ENCODE measurements at places on chromosomes 4 and X.

DNA sequence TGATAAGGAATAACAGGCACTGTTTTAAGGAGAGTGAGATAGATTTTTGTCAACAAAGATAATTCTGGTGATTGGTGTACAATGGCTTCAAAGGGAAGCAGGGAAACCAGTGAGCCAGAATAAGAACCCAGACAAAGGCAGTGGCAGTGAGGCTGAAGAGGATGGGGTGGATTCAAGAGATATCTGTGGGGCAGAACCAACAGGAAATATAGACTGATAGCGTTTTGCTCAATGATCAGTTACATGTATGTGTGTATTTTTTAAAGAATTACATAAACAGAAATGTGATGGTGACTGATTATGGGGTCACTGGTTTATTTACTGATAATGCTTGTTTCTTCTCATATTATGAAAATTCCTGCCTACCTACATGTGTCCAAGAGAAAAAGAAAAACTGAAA, 66.4 kb downstream of the AMMECR1 start:
- no peak for DNase-seq

DNA sequence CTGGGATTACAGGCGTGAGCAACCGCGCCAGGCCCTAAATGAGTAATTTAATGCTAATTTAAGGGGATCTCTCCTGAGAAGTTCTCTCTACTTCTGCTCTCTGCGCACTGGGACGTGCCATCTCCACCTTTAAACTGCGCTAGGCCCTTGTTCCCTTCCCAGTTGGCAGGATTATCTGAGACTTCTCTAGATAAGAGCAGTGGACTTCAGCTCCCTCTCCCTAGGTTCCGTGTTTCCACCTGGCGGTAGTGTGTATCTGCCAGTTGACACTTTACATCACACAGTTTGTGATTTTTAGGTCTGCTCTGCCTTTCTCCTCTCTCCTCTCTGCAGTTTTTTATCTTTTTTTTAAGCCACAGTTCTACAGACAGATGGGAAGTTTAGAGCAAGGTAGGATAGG, 40.2 kb downstream of the ARHGAP10 start:
- DNase-seq, result no peak

- peak; percentile 7 for DNase-seq
Observed at GRCh38 chr4:152010710-152011079, 249.9 kb upstream of the GATB start.

DNA sequence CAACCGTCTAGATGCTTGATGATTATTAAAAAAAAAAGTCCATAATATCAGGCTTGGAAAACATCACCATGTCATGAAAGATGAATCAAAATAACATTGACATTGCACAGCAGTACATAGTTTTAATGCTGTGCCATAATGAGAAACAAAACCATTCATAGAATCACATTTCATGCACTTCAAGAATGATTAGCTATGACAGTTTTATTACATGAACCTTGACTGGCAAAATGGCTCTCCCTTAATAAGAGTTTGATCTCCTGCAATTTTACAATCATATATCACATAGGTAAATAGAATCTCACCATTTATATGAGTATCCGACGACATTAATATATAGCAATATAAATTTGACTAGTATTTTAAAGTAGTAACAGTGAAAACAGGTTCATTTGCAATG, 49.8 kb downstream of the TECRL start:
- no peak for DNase-seq

- DNase-seq, result no peak
Observed at GRCh38 chr4:181964731-181965130, 278.5 kb upstream of the TENM3 start.

All from muscle of arm (tissue), 14 donors.